ENCODE measurements at places on chromosomes 5 and 9. TPM values are rescaled to one million over a fixed set of nuclear protein-coding genes. Genes with fewer than 3 reads are reported as not detected.

SHROOM1 gene
- 1.4 TPM for total RNA-seq

PAEP gene
- total RNA-seq: not detected

STOML2 gene
- total RNA-seq: 250 TPM

FABP6 gene
- total RNA-seq: not detected
